ENCODE measurements at places on chromosomes 7 and 10.

DNA sequence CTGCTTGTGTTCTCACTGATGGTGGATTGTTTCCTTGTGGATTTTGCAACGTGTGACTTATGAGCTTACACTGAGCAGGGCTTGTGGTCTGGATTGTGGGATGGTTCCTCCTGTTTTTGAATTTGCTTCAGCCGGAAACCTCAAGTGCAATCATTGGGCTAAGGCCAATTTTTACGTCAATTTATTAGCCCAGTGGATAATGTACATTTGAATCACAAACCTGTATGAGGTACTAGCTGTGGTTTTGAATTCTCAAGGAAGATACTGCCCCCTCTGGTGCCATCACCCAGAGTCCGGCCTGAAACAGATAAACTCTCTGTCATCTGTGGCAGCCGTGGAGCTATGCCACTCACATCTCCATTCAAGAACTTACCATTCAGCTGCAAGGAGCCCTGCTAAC lies 7.3 kb upstream of the ZNF777 start:
- DNase-seq = no peak

- DNase-seq = no peak
These were observed 63.3 kb upstream of the PAPSS2 start for GRCh38 chr10:87596351-87596750.

DNA sequence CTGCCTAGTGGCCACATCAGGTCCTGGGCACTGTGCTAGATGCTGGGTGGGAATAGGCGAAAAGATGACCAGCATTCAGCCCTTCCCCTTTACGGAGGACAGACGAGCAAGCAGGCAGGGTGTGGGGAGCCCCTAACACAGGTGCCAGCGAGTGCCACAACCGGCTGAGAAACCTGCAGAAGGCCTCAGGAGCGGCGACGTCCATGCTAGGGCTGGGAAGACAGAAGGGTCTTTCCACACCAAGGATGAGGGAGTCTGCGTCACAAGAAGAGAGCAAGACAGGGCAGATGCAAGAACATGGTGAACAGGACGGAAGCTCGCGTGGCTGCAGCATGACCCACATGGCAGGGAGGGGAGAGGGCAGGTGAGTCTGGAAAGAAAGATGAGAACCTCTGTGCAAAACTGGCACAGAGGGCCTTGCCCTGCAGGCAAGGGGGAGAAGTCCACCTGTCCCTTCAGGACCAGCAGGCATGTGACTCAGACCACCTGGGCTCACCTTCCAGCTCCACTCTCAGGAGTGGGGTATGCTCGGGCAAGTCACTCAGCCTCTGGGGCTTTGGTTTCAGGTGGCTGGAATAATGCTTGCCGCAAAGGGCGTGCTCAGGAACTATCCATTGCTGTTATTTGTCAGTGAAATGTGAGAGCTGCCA lies 36.6 kb downstream of the KCNH2 start:
- DNase-seq = no peak

DNA sequence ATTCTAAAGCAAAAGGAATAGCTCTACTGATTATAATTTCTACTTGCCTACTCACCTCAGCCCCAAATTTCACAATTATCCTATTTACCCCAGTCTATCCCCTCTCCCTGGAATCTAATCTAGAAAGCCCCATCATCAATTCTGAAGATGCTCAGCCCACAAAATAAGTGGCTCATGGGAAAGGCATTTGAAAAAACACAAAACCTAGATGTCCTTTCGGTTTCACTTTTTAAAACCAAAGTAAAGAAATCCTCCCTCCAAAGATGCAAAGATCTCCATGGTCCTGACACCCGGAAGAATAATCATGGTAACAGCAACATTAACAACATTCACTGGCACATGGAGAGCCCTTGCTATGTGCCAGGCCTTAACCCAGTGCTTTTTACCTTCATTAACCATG lies 224.8 kb downstream of the FGFR2 start:
- DNase-seq = no peak

GRCh38 chr10:131905267-131905571 lies 4.4 kb downstream of the PPP2R2D start:
- DNase-seq = no peak

DNA sequence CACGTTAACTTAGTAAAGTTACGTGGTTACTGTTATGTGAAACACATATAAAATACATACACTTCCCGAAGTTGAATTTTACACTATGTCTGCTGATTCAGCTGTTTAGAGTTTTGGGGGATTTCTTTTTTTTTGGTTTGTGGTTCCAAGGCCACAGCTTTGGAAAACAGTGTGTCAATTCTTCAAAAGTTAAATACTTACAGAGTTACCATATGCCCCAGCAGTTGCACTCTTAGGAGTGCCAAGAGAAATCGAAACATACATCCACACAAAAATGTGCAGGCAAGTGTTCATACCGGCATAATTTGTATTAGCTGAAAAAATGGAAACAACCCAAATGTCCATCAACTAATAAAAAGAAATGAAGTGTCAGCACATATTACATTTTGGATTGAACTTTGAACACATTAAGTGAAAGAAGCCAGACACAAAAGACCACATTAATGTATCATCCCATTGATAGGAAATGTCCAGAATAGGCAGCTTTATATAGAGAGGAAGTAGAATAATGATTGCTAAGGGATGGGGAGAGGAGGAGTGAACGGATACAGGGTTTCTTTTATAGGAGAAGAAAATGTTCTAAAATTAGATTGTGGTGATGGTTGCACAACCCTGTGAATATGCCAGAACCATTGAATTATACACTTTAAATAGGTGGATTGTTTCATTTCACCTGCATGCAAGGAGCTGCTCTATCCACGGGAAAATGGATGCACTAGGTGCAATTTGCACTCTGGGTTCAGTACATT lies 17.6 kb downstream of the APBB1IP start:
- DNase-seq = no peak

- DNase-seq = no peak
These were observed 12.4 kb upstream of the TFAM start for GRCh38 chr10:58372607-58373441.

DNA sequence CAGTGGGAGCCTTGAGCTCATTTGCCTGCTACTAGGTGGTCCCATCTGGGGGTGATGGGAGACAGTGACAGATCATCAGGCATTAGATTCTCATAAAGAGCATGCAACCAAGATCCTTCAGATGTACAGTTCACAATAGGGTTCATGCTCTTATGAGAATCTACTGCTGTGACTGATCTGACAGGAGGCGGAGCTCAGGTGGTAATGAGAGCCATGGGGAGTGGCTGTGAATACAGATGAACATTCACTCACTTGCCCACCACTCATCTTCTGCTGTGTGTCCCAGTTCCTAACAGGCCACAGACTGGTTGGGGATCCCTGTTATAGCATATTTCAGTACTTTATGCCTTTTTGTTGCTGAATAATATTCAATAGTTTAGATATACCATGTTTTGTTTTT lies 6.6 kb upstream of the UBE2D1 start:
- no peak for DNase-seq

DNA sequence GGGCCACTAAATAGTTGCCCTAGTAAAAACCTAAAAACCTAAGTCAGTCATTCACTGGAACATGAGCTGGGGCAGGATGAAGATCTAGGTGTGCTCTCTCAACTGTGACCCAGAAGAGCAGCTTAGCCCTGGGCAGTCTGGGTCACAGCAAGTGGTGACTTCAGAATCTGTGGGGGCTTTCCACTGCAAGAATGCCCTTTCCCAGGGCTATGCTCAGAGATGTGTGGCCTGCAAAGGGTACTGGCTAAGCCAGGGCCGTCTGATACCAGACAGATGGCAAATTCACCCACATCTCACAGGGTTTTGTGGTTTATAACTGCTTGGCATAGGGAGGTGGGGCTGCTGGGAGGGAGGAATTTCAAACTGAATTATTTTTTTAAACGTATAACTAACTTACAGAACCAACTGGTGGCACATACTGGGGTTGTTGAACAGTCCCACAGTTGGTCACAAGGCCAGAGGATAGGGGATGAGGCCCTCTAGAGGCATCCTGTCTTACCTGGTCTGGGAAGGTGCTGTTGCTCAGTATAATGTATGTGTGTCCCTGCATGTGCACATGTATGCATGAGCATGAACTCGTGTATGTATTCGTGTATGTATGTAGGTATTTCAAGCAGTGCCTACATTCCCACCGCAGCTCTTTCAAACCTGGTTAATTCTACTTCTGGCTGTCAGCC lies 63.2 kb downstream of the PRPF18 start:
- no peak for DNase-seq
